NCI-H146 (cell line): ENCODE measurements at places on chromosomes 1 and 21.

GRCh38 chr1:7376676-7377075 lies 394.4 kb upstream of the VAMP3 start:
- DNase-seq, result no peak

DNA sequence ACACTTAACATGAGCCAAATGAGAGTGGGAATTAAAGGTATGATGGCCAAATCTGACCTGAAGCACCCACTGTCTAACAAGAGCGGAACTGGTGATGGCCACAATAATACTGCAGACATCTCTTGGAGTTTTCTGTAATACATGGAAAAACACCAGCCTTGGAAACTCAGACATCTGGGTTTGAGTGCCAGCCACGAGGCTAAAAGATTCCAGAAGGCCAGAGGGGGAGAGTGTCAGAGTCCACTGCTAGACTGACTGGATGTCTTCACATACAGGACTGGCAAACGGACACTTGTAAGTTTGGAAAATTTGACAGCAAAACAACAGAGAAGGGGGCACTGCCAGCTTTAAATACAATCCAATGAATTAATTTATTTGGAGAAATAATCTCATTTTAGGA lies 175.1 kb downstream of the ADSS2 start:
- no peak for DNase-seq

GRCh38 chr1:200366577-200367253 lies 43.1 kb downstream of the ZNF281 start:
- DNase-seq, result no peak

DNA sequence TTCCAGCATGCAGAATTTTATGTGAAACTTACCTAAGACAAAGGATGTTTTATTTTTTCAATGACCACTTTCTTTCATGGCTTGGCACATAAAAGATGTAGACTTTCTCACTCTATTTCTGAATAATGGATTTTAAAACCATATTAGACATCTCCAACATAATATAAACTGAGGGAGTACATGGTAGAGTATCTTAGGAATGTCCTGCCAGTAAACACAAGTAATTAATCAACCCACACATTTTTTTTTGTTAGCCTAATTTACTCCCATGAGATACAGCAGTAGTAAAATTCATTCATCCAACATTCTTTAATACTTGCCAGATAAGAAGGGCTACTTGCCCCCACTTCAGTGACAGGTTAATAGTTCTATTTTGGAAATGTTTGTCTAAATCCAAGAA lies 235.4 kb upstream of the ADAMTS5 start:
- no peak for DNase-seq
